ENCODE measurements at places on chromosomes 2 and 18. TPM values are rescaled to one million over a fixed set of nuclear protein-coding genes. Genes with fewer than 3 reads are reported as not detected.

The CNTNAP5 gene
- total RNA-seq: not detected

The STRADB gene
- total RNA-seq: 20.5 TPM

The LMAN1 gene
- 80.4 TPM for total RNA-seq

The RAPGEF4 gene
- total RNA-seq: 17.7 TPM

The C1QL2 gene
- total RNA-seq: not detected
